Stimulated activated CD8-positive, alpha-beta memory T cell treated with anti-CD3 and anti-CD28 coated beads, Interleukin-2, amount 100 ng/mL, for 1 hour (primary cell): ENCODE measurements at places on chromosomes 6 and 20.
A peak's percentile ranks its signal among the peaks of the same experiment; 100 is the strongest.

DNA sequence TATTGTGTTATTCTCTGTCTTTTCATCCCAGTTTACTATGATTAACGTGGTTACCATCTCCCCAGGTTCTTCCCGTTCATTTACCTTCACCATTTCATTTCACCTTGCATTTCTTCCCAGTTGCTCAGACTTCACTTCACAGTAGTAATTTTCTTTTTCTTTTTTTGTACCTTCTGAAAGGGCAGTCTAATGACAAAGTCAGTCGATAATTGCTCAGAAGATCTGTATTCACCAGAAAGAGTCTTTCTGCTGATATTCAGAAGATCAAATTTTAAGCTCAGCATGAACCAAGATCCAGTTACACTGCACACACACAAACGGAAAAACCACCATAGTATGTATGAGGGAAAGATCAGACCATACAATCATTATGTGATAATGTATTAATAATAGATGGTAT is 265.5 kb downstream of the ADGB start:
- DNase-seq, result no peak

DNA sequence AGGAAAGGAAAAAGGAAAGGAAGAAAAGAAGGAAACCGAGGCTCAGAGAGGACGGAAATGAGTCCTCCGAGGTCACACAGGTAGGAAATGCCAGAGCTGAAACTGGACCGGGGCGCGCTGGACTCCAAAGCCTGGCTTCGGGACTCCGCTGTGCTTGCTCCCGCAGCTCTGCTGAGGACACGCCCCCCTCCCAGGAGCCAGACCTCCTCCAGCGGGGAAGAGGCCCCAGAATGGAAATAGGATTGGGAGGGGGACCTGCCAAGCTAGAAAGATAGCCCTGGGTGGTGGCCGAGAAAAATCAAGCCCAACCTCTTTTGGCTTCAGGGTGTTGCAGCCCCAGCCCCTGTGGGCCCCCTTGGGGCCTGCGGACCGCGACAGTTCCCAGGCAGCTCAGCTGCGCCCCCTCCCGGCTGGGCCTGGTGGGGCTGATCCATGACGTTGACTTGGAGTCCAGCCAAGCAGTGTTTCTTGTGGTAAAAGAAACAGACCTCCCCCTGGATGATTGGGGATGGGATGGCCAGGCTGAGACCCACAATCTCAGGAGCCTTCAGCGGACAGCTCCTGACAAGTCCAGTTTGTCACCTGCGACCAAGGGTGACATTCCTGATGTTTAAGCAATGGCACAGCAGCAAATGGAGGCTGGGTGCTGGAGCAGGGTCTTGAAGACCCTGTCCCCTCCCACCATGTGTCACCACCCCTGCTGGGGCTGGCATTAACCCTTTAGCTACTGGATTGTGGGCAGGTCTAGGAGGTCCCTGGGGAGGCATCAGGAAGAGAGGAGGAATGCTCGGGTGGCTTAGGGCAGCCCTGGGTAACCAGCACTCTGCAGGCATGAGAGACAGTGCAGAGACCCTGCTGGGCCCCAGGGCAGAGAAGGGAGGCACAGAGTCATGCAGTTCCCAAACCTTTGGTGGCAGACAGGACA is 55.4 kb downstream of the RIPOR3 start:
- DNase-seq, result peak; percentile 15

GRCh38 chr6:3453413-3454272 is 3.2 kb downstream of the SLC22A23 start:
- no peak for DNase-seq

- DNase-seq, result no peak
These were observed 12.7 kb upstream of the EFHC1 start for GRCh38 chr6:52407467-52407866.

DNA sequence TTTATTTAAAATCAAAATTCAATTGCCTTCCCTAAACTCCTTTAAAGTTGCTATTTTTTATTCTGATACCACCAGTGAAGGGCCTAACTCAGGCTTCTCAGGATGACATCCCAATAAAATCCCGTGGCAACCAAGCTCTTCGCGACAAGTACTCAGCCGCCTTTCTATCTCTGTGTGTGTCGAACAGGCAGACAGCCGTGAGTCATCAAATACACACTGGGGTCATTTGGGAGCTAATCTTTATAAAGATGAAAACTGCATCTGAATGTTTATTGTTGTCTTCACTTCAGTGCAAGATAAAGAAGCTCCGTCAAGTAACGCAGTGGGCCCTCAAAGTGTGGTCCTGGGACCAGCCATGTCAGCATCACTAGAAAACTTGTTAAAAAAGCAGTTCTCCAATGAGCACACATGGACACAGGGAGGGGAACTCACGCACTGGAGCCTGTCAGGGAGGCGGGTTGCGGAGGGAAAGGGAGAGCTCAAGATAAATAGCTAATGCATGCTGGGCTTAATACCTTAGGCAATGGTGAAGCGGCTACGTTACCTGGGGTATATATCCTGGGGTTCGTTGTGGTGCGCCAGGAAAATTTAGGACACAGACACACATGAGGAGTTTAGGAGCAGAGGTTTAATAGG is 119.3 kb downstream of the RNF144B start:
- no peak for DNase-seq

- no peak for DNase-seq
These were observed 229.1 kb upstream of the JARID2 start for GRCh38 chr6:15016813-15017212.

DNA sequence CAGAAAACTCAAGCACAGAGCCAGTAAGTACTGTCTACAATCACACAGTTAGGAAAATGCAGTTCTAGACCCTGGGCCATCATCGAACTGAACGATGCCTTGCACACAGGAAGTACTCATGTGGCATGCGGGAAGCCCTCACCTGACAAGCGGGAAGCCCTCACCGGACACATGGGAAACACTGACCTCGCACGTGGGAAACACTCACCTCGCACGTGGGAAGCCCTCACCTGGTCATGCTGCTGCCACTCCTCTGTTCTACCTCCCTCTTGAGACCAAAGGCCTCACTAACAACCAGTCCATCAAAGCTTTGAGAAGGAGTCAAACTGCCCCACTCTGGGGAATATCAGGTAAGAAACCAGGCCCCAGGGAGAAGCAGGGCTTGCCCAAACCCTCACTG is 105.6 kb upstream of the PTPRT start:
- DNase-seq, result no peak

DNA sequence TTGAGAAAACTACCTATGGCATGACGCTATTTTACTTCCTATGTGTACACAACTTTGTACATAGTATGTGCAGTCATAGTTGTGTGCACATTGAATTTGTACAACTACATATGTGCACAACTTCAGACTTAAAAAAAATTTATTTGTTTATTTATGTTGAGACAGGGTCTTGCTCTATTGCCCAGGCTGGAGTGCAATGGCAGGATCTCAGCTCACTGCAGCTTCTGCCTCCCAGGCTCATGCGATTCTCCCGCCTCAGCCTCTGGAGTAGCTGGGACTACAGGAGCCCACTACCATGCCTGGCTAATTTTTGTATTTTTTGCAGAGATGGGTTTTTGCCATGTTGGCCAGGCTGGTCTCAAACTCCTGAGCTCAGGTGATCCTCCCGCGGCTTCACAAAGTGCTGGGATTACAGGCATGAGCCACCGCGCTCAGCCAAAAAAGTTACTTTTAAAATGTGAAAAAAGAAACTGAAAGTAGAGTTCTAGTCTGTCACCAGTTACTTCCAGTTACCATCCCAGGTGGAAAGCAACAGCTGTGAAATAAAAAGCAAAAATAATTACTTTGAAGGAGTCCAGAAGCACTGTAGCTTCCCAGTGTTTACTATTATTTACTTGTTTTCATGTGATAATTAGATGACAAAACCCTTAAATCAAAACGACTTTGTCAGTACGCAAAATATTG is 1.7 kb upstream of the ZKSCAN8 start:
- DNase-seq, result no peak

GRCh38 chr20:23267909-23268308 is 82.7 kb upstream of the NXT1 start:
- DNase-seq, result no peak

- DNase-seq, result no peak
These were observed 169.0 kb downstream of the UST start for GRCh38 chr6:148915810-148916209.

- DNase-seq, result no peak
These were observed 181.2 kb upstream of the FOXQ1 start for GRCh38 chr6:1130709-1131108.

DNA sequence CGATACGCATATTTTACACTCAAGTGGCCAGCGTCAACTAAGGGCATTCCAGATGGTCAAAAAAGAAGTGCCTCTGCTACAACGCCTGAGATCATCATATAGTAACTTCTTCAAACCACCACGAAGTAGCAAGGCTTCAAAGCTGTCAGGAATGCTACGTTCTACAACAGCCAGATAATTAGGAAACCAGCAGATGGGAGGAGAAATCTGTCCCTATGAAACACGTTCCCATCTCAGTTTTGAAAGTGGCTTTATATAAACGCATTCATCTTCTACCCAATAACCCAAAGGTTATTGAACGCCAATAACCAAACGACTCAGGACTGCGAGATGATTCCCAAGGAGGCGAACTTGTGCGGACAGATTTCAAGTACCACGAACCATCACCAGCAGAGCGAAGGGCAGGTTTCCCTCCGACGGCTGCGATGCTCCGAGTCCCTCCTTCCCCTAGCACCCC is 1.2 kb downstream of the ABHD12 start:
- DNase-seq, result no peak

GRCh38 chr20:16368645-16369292 is 204.5 kb downstream of the KIF16B start:
- DNase-seq, result no peak

DNA sequence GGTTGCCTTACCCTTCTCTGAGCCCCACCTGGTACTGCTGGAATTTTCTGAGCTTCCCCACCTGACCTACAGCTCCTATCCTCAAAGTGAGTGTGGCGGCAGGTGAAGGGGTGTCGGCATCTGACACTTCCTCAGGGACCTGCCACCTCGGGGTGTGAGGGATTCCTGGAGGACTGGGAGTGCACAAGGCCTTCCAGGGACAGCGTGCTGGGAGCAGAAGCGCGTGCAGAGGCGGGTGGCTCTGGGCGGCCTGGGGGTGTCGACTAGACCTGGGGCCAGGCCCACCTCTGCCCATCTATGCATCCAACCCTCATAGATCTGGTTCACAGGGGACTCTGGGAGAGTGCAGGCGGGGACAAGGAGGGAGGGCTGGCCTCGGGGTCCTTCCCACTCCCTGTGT is 7.8 kb downstream of the DLGAP4 start:
- no peak for DNase-seq

DNA sequence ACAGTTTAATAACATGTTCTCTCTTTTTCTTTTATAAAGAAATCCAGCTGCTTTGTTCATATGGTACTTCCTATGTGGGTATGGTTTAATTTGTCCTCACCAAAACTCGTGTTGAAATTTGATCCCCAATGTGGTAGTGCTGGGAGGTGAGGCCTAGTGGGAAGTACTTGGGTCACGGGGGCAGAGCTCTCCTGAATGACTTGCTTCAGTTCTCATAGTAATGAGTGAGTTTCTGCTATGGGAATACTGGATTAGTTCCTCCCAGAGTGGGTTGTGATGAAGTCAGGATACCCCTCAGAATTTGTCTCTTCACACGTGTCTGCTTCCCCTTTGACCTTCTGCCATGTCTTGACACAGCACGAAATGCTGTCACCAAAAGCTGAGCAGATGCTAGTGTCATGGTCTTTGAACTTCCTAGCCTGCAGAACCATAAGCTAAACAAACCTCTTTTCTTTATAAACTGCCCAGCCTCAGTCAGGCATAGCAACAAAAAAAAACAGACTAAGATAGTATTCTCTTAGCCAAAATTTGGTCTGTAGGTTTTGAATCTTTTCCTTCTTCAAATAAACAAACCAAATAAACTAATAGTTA is 87.8 kb upstream of the HS3ST5 start:
- DNase-seq, result no peak

- no peak for DNase-seq
These were observed 246.1 kb downstream of the SMOC2 start for GRCh38 chr6:168686831-168687730.

GRCh38 chr6:133240511-133241085 is 559 bp upstream of the EYA4 start:
- no peak for DNase-seq

GRCh38 chr20:33025318-33025876 is 6.1 kb upstream of the BPIFB6 start:
- DNase-seq, result no peak
